GM13976 (cell line): ENCODE measurements at places on chromosomes 13 and 19.

GRCh38 chr19:4557971-4558941 lies 1.2 kb downstream of the SEMA6B start:
- peak; percentile 79 for DNase-seq

DNA sequence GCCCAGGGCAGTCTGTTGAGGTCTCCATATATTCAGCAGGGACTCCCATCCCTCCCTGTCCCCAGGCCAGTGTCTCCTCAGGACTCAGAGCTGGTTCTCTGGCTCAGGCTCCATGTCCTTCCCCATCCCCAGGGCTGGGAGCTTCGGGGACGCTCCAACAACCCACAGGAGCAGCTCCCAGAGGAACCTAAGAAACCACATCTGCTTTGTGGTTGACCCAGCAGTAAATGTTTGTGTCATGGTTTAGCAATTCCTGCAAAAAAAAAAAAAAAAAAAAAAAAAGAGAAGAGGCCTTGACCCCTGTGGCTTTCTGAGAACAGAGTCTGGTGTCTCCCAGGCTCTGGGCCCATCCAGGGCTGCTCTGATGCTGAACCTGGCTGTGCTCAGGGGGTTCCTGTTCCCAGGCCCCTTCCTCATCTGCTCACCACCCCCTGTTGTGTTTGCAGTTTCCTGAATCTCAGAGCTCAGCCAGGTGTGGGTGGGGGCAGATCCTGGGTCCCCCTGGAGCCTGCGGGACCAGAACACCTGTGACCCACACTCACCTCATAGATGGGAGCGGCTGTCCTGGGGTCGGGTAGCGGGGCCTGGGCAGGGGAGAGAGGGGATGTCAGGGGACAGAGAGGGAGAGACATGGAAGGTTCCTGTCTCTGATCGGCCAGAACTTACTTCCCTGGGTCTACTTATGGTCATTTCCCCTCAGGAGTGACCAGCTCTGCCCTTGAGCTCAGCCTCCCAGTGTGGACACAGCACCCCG lies 25.2 kb upstream of the CEACAM1 start:
- no peak for DNase-seq

- DNase-seq, result no peak
These were observed 10.5 kb downstream of the FOXA3 start for GRCh38 chr19:45874620-45874966.

- DNase-seq, result peak; percentile 29
These were observed 367.2 kb downstream of the DNAJC15 start for GRCh38 chr13:43390619-43391018.

DNA sequence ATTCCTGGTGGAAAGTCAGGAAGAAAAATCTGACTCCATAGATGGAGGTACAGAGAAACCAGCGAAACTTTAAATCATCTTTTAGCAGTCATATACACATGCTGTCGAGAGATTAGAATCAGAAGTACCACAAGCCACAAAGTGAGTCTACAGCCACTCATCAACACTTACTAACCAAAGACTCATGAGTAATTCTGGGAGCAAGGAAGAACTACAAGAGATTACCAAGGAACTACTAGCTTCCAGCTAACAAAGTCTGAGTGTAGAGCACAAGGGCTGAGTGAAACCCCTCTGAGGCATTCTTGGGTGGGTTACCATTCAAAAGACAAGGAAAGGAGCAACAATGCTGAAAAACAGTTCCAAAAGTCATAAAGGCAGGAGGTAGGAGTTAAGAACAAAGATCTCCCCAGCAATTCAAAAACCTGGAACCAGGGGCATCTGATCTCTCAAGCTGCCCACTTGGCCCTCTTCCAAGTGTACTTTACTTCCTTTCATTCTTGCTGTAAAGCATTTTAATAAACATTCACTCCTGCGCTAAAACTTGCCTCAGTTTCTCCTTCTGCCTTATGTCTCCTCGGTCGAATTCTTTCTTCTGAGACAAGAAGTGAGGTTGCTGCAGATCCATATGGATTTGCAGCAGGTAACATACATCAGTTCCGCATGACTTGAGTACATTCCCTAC lies 13.0 kb downstream of the RBM26 start:
- DNase-seq, result no peak

DNA sequence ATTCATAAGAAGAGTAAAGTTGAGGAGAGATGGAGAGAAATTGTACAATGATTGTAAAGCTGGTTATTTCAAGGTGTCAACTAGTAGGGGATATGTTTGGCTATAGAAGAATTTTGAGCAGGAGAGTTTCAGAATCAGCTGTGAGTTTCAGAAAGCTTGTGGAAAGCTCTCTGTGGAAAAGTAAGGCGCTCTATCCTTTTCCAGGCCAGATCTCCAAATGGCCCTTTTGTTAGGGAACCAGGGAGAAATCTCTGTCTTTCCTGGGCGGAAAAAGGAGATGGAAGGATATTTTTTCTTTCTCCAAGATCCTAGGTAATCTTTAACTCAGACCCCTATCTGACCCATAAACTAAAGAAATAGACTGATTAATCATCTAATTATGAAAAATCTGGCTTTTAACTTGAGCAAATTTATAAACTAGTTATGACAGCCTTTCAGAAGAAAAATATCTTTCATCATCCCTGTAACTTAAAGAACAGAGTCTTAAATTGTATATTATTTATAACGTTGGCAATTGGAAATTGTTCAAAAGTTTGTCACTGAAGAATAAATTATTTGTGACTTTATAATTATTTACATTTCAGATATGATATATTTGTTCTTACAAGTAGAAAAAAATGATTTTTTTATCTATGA lies 34.5 kb downstream of the SPRY2 start:
- DNase-seq, result no peak

DNA sequence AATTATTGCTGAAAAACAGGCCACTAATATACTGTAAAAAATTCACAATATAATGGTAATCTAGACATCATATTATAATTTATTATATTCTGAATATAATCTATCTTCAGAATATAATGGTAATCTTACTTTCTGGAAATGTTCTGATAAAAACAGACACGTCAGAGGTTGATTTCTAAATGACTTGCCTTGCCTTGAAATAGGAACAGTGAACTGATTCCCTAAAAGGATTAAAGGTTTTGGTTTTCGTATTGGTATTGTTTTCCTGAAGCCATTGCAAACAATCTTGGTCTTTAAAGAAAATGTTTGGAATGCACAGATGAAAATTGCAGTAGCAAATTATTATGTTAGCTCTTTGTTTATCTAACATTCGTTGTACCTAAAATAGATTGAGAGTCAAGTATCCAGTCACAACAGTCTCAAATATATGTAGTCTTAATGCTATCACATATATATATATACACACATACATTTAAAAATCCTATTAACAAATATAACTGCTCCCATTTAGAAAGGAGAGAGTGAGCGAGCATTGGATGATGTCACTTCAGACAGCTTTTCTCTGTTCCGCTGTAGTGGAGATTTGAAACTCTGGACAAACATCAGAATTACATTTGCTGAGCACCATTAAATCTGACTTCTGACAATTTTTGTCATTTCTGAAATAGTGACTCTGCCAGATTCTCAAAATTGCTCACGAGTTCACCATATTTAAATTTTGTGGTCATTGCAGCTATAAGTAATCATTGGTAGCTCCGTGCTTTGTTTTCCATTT lies 1.7 kb downstream of the ITM2B start:
- DNase-seq, result peak; percentile 29

- peak; percentile 38 for DNase-seq
These were observed 17.5 kb downstream of the MIPEP start for GRCh38 chr13:23871616-23872220.

DNA sequence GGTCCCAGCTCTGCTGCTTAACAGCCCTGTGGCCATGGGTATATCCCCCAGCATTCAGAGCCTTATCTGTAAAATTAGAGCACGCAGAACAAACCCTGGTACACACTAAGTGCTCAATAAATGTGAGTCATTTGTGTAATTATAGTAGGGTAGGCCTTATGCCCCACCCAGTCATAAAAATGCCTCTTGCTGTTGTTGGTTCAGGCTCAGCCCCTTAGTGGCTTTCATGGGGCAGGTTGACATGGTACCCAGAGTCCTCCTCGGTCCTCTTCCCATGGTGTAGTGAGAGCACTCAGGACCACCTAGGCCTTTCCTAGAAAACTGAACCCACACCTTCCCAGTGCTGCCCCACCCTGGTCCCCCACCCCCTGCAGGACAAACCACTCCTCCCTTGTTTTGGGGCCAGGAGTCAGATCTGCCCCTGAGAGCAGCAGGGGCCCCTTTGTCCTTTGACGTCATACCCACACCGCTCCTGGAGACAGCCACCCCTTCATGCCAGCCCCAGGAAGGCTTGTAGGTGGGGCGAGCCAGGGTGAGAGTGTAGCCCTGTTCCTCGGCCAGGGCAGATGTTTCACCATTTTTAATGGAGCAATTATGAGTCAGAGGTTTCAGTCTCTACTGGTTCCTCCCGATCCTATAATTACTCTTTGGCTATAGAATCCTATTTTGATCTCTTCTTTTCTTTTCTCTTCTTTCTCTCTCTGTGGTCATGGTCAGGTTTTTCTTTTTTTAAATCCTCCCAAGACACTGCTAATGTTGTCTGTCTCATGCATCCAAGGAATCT lies 36.8 kb downstream of the ACTN4 start:
- DNase-seq, result no peak

GRCh38 chr19:54506079-54506478 lies 3.4 kb downstream of the LAIR2 start:
- DNase-seq, result no peak

GRCh38 chr19:14061081-14061749 lies 661 bp downstream of the PALM3 start:
- no peak for DNase-seq
